Ammon's horn (tissue), 1 donor: ENCODE measurements at places on chromosomes 1 and 21.

DNA sequence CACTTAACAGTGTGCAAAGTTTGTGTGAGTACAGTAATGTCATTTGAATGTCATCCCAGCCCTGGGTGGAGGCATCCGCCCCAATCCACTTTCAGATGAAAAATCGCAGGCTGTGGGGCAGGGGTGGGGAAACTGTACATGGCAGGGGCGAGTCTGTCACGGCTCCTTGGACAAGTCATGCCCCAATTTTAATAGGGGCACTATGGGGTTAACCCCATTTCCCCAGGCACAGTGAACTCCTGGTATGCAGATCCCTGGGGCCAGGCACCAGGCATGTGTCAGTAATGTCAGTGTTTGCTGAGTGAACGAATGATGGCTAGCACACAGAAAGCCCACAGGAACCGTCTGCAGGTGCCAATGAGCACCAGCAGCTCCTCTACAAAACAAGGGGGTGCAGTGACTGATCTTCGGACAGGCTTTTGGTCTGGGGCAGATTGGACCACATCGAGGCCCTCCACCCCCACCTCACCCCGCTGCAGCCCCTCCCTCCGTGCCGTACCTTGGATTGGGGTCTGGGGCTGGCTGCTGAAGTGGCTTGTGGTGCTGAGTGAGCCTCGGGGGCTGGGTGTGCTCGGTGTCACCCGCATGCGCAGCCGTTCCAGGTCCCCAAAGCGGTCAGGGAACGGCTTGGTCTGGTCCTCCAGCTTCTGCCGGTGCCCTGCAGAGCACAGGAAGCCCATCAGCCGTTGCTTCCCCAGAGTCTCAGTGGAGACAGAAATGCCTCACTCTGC, 23.2 kb downstream of the RUNX3 start:
- no peak for DNase-seq

GRCh38 chr1:30379684-30380624, 343.4 kb downstream of the MATN1 start:
- peak; percentile 86 for DNase-seq

- DNase-seq, result no peak
Measured at GRCh38 chr1:212255705-212256307, 29.4 kb upstream of the PPP2R5A start.

DNA sequence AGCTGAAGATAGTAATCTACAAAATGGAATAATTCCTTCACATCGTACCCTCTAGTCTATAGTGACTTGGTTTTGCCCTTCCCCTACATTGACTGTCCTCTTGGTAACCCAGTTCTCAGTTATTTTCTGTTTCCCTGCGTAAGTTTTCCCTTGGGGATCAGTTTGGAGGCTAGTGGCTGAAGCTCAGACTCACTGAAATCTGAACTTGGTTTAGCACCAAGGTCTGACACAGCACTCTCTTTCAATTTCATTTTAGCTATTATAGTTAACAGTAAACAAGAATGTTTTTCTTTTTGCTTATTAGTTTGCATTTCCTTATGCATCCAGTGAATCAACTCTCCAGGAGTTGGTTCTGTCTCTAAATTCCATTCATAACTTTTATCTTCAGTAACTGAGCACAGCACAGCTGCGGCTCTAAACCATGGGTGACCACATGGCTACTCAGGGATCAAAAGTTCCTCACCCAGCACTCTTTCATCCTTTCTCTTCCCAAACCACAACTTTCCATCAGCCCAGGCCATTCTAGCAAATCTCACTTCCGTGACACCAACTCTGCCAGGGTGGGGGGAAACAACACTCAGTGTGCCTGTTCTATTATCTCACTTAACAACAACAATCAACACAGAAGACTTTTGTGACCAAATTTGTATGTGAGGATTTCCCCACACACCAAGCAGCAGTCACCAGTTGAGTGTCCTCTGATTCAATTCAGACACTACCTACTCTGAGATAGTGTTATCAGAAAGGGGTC, 17.6 kb upstream of the IFI6 start:
- DNase-seq, result no peak

- DNase-seq, result no peak
Measured at GRCh38 chr1:20227704-20228103, 41.4 kb upstream of the PLA2G2C start.

GRCh38 chr1:223329664-223330415, 34.1 kb downstream of the SUSD4 start:
- no peak for DNase-seq

GRCh38 chr1:101051688-101052638, 26.4 kb upstream of the DPH5 start:
- no peak for DNase-seq
